ENCODE measurements at places on chromosomes 7 and 10. TPM values are rescaled to one million over a fixed set of nuclear protein-coding genes. Genes with fewer than 3 reads are reported as not detected.

GRCh38 chr10:79336739-79337138 is 10.5 kb upstream of the PPIF start:
- no peak for DNase-seq

- DNase-seq = no peak
Observed at GRCh38 chr7:4134204-4134603, 547.9 kb upstream of the FOXK1 start.

DNA sequence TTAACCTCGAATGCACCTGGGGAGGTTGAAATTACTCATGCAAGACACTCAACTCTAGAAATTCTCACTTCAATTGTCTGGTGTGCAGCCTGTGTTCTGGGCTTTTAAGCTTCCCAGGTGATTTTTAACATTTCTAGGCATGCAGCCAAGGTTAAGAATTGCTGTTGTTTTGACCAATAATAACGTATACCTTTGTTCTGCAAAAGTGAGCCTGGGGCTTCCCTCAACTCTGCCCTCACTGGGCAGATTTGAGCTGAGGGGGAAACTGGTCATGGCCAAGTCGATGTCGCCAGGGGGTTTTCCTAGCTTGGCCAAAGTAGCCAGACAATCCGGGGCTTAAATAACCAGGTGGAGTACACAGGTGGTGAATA is 568 bp downstream of the PRSS2 start:
- peak; percentile 25 for DNase-seq

GRCh38 chr7:132030086-132030568 is 473.7 kb upstream of the PODXL start:
- peak; percentile 52 for DNase-seq

- DNase-seq = no peak
Observed at GRCh38 chr7:113076703-113077102, 9.9 kb downstream of the GPR85 start.

DNA sequence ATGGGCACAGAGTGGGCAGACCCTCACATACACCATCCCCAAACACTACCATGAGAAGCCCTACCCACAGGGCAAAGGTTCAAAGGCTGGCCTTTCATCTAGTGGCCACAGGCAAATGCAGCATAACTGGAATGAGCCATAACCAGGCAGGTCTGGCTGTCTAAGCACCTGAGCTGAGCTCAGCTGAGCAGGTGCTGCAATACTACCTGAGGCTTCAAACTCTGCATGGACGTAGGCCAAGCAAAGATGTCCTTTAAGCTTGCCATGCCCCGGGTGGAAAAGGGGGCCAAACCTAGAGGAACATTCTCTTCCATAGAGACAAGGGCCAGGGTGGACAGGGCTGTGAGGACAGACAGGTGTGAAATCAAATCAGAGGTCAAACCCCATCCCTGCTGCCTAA is 65.3 kb upstream of the CAMK2B start:
- DNase-seq = no peak

DNA sequence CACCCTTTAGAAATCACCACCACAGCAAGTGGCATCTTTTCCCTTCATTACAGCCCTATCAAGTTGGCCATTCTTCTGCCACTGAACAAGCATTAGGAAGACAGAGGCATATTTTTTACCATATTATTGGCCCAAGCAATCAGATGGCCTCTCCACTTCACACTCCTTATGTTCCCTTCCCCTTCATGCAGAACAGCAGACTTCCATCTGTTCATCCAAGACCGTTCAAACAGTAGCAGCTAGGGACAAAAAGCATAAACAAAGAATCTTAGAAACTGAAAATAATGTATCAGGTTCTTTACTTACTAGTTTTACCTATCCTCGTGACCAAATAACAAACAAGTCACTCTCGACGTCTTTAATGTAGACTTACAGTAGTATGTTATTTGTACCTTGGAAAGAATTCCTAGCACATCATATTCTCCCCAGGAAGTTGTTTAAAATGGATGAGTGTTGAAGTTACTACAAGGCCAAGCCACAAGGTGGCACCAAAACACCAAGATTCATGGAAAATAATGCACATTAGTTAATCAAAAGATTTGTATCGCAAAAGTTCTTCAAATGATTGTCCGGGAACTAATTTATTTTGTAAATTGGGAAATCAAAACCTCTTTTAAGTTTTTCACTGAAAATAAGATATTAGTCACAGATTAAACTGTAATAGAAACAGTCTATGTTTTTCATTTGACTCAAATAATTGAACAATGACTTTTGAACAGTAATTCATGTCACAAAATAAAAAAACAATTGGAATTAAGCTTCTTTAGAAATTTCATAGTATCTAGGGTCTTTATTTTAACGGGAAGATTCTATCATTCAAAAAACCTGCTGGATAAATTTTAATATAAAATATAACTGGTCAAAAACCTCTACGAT is 112.1 kb downstream of the VPS41 start:
- DNase-seq = peak; percentile 77

DNA sequence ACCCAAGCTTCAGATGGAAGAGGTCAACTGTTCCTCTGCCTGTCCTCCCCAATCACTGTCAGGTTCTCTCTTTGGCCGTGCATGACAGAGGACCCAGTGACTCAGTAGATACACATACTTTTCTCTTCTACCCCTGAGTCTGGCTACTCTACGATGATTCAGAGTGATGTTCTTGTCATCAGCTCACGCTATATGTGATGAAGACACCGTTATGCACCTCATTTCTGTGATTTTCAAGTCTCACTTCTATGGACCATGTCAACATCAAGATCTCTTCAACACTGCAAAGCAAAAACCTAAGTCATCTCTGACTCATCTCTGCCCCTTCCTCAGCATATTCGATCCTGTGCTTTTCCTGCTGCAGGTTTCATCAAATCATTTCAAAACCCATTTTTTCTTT is 76.6 kb upstream of the DGKI start:
- DNase-seq = peak; percentile 67

DNA sequence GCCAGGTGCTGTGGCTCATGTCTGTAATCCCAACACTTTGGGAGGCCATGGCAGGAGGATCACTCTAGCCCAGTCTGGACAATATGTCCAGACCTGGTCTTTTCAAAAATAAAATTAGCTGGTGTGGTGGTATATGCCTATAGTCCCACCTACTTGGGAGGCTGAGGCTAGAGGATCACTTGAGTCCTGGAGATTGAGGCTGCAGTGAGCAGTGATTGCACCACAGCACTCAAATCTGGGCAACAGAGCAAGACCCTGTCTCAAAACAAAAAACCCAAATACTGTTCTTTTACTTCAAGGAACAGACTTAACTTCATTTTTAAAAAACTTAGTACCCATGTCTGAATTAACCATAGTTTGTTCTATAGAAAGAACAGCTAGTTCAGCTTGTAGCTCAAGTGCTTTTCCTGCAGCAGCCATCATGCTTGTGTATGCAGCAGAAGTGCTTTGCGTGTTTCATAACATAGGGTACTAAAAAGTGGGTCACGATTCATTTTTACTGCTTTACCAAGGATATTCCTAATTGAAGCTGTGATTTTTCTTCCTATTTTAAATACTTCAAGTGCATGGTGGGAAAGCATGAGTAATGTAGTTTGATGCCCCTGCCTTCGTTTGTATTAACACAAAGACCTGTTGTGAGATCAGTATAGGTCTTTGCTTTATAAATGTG is 5.9 kb downstream of the EIF4H start:
- no peak for DNase-seq

DNA sequence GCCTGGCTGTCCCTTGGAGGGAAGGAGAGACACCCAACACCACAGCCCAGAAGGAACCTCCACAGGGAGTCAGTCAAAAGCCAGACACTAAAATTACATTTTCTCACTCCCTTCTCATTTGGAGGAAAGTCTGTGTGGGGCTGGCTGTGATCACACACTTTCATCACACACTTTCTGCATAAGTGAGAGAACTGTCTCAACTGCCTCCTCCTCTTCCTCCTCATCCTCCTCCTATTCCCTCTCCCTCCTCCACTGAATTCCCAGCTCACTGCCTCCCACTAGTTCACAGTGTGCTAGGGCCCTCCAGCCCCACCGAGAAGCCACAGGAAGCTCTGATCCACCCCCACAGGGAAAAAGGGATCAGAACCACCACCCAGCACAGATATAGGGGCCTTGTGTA is 91.6 kb downstream of the KCNMA1 start:
- no peak for DNase-seq

GRCh38 chr7:128323459-128324367 is 20.0 kb downstream of the RBM28 start:
- no peak for DNase-seq

DNA sequence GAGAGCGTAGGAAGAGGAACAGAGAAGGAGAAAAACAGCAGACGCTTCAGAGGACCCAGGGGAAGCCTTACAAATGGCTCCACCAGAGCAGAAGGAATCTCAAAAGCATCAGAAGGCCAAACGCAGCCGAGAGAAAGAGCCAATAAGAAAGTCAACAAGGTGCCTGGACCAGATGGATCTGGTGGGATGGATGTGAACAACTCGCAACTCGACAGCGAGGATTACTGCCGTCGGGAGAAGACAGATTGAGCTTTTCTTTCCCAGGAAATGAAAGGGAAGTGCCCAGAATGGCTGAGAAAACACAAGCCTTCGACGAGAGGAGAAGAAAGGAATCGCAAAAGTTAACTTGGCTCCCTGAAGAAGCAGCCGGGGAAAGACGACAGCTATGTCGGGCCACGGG is 132.8 kb upstream of the MGMT start:
- DNase-seq = no peak

DNA sequence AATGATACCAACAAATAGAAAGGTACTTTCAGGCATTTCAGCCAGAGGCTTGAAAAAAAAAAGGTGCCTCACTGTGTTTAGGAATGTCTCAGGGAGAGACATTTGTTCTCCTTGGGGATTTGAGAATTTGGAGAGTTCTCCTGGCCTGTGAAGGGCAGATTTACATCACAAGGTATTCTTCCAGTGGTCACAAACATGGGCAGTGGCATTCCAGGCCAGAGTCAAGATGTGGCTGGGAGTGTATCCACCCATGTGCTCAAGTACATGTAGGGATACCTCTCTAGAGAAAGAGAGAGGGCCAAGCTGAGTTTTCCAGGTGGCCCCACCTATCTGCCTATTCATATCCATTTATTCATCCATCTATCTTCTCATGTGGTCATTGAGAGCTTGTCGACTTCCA is 253.8 kb downstream of the LRMDA start:
- DNase-seq = no peak

DNA sequence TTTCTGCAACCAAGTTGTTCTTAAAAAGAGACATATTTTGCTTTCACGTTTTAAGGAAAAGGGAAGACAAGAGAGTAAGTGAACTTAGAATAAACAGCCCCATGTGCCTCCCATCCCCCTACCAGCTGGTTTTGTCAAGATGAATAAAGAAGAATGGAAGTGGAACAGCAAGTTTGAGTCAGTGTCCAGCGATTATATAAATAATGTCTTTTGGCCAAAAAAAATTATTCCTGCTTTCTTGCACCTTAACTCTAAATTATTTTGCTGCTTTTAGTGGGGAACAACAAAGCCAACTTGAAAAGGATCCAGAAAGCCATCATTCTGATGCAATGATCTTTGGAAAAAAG is 82.4 kb upstream of the TRIL start:
- DNase-seq = no peak

GRCh38 chr10:71497763-71498326 is 101.1 kb downstream of the CDH23 start:
- no peak for DNase-seq

- no peak for DNase-seq
Observed at GRCh38 chr7:148972375-148972774, 55.9 kb downstream of the PDIA4 start.

- DNase-seq = no peak
Observed at GRCh38 chr7:148856891-148857290, 27.2 kb downstream of the EZH2 start.

GRCh38 chr10:59748834-59749233 is 4.4 kb downstream of the MRLN start:
- DNase-seq = peak; percentile 82

DNA sequence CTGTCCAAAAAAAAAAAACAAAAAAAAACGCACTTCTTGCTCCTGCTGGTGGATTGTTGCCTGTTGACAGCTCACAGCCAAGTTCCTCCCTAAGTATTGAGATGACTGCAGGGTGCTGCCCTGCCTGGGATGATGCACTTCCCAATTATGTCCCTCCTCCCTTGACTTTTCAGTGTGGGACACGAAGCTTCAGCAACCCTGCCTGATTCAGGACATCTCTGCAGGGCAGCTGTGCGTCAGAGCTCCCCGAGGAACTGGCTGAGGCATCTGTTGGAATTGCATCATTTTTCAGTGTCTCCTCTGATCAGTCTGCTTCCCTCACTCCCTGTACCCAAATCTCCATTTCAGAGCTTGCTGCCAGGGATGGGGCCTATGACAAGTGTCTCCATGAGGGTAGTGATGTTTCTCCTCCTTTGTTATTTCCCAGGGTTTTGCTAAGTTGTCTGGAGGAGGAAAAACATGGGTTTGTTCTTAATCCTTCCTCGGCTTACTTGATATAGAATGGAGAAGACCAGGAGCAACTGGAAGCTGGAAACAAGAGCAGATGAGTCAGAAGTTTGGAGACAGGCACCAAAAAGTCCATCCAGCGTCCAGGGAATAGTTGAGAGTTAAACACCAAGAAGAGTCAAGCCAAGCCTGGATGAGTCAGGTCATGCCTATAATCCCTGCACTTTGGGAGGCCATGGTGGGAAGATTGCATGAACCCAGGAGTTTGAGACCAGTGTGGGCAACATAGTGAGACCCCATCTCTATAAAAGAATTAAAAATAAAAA is 355.1 kb downstream of the GALNT17 start:
- no peak for DNase-seq

- DNase-seq = no peak
Observed at GRCh38 chr7:64558323-64558705, 4.6 kb downstream of the ZNF680 start.

- DNase-seq = no peak
Observed at GRCh38 chr10:50541317-50541716, 82.4 kb downstream of the SGMS1 start.

DNA sequence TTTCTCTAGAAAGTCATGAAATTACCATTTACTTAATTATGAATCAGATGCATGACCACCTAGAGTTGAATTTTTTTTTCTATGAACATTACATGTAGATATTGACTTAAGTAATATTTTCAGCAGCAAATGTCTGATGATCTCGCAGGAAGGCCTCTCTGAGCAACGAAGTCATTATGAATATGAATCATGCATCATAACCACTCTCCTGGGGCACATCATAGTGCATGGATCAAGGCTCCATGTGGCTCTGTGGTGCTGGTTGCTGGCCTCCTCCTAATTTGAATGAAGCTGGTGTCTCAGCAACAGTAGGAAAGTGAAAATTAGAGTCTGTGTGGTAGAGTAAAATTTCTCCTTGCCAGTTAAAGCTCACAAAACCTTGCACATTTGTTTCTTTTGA is 121.4 kb upstream of the INHBA start:
- peak; percentile 33 for DNase-seq

- peak; percentile 99 for DNase-seq
Observed at GRCh38 chr10:73644015-73644743, 2.9 kb upstream of the MYOZ1 start.

- no peak for DNase-seq
Observed at GRCh38 chr10:112497347-112497950, 50.4 kb downstream of the VTI1A start.

Gene PSAP
- total RNA-seq = 334 TPM

Gene NKX1-2
- total RNA-seq = 0.86 TPM

Gene NUTM2E
- not detected for total RNA-seq

Gene C7orf57
- total RNA-seq = not detected

Gene PLA2G12B
- total RNA-seq = not detected

Gene MBL2
- total RNA-seq = 0.17 TPM

Gene MEOX2
- total RNA-seq = not detected

Gene FRMD4A
- 7.1 TPM for total RNA-seq

Gene RBP3
- total RNA-seq = not detected

Gene NPFFR1
- total RNA-seq = not detected

Gene IDI2
- not detected for total RNA-seq

Gene EMX2
- not detected for total RNA-seq

Gene ZMYND11
- 17.1 TPM for total RNA-seq

Gene OLAH
- total RNA-seq = not detected

Gene NXPH1
- not detected for total RNA-seq

Gene CALML5
- not detected for total RNA-seq

Gene C10orf67
- 0.15 TPM for total RNA-seq
